NCI-H524 treated with DMSO at 0.1 percent for 48 hours (cell line): ENCODE measurements at places on chromosomes 7 and 10.

DNA sequence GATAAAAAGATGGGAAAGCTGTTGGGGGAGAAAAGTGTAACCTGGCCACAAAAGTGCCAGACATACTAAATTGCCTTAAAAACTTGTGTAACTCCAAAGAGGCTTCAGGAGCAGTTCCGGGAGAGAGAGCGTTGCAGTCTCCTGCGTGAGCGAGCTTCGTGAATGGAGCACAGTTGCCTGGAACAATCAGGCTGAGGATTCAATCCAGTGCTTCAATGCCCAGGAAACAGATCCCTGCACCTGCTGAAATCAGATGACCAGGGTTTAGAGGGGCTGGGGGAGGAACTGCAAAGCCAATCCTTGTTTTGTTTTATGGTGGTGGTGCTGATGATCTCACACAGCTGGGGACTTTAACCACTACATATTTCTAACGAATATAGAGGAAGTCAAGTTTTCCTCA, 398.3 kb downstream of the DPP6 start:
- DNase-seq, result no peak

DNA sequence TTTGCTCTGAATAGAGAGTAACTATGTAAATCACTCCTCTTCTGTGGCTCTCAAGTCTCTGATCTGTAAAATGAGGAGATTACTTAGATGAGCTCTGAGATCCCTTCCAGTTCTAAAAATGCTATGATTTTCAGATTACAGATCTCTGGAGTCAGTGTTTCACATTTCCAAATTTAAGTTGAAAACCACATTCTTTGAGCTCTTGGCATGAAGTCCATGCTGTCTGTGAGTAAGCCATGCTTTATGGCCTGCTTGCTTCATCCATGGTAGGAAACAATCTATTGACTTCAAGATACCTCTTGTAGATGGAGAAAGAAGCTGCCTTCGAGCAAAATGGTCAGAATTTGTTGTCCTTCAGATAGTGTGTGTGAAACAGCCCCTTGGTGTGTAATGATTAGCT, 64.9 kb downstream of the CELF2 start:
- DNase-seq, result no peak

DNA sequence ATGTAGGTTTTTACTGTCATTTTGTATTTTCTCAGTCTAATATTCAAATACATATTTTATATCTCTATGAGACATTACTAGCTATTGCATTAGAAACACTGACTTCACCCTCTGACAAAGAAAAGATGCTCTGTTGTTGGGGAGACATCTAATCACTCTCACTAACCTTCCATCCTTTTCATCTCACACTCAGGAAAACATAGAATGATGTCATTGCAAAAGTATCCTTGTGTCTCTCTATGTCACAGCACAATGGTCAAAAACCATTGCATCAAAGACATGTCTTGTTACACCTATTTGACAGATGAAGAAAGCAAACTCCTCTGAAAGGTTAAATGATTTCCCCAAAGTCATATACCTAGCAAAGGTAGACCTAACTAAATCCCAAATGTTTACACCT, 231.3 kb upstream of the PTN start:
- no peak for DNase-seq

DNA sequence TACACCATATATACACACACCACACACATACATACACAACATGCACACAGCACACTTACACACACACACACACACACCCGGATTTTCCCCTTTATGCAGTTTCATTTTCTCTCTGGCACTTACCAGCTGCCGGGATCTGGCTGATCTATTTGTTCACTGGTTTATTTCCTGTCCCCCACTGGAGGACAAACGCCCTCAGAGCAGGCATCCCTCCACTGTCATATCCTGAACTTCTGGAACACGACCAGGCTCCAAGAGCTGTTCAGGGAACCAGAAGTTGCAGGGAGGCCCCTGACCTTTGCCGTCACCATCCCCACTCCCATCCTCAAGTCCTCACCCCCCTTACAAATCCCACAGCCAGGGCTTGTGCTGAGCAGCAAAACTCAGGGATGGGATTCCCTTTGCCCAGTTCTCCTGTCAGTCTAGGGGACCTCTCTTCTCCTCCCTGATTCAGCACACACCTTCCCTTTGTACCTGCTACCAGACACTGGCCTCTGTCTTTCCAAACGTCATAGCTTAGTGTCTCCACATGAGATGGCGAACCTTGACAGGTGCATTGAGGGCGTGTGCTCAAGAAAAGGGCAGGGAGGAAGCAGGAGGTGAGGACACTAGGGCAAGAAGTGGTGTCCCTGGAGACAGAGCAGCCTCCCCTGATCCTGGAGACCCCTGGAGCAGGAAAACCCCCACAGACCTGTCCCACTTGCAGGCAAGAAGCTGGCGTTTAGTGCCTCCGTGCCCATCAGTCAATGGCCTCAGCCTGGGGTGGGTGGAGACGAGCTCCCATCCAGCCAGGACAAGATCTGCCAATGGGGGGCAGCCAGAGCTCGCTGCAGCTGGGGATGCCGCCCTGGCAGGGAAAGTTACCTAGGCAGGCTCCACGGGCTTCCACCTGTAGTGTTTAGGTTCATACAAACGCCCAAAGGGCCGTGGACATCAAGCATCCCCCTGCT, 12.7 kb upstream of the DOCK1 start:
- no peak for DNase-seq

- DNase-seq, result no peak
These were observed 16.4 kb upstream of the RAPGEF5 start for GRCh38 chr7:22373388-22373787.

- DNase-seq, result no peak
These were observed 131.7 kb downstream of the DGKI start for GRCh38 chr7:137715121-137715520.

DNA sequence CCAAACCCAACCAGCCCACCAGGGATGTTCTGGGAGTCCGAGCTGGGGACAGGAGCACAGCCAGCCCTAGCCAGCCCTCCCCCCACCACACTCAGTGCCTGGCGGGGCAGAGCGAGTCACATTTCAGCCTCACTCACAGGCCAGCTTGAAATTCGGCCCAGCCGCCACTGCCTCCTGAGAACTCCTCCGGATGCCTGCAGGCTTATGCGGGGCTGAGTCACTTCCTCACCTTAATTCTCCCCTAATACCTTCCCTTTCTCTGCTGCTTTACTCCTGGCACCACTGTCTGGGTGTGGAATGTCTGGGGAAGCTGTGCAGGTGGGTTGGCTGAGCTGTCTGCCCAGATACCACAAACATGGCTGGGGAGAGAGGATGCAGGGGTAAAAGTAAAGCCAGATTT, 22.6 kb upstream of the DLG5 start:
- no peak for DNase-seq

DNA sequence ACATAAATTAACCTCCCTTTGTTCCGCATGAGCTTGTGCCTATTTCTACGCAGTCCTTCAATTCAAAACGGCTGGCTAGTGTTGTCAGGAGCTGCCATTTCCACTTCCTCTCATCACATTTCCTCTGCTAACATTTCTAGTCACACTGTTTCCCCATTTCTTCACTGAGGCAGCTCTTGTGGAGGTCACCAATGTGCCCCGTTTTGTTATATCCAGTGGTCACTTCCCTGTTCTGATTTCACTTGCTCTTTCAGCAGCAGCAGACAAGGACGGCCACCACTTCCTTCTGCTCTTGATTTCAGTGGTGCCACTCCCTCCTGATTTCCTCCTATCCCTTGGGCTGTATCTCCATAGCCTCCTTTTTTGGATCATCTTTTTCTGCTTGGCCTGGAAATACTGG, 64.8 kb upstream of the SEC61G start:
- no peak for DNase-seq

GRCh38 chr7:101764221-101764620, 53.2 kb upstream of the CUX1 start:
- no peak for DNase-seq
